ENCODE measurements at places on chromosomes 6 and 20.

GRCh38 chr20:22939181-22939580 lies 95.9 kb upstream of the SSTR4 start:
- DNase-seq = no peak

GRCh38 chr6:124577734-124578281 lies 384.4 kb upstream of the RNF217 start:
- DNase-seq = no peak

- DNase-seq = no peak
Observed at GRCh38 chr6:168989421-168989820, 264.2 kb downstream of the THBS2 start.

GRCh38 chr6:114032721-114033120 lies 61.8 kb upstream of the HDAC2 start:
- DNase-seq = no peak

DNA sequence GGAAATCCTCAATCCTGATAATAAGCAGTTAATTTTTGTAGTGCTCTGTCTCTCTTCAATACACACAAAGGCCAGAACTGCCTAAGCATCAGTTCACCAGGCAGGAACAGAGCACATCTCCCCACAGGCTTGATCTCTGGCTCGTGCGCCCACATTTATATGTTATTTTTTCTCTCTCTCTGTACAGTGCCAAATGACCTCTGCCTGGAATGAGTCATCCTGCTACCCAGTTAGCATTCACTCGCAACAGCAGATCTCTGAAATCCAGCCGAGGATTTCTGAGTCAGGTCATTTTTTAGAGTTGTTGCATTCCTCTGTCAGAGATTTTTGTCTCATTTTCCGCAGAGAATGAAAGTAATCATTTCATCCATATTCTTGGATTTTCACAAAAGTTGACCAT lies 107.1 kb downstream of the COL12A1 start:
- DNase-seq = peak; percentile 90

DNA sequence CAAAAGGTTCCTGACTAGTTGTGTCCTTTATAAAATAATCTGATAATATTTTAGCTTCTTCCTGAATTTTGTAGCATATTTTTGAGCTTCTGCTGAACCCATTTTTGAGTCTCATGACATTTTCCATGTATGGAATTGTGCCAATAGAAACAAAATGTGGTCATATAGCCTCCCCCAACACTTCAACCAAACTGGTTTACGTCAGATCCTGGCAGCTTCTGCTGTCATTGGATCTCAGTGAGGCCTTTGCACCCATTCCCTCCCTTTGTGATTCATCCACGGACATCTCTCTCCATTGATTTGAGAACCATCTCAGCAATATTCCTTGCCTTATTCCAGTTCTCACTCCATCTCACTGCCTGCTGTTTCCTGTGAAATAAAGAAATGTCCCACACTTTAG lies 166.0 kb upstream of the PROKR2 start:
- no peak for DNase-seq

- no peak for DNase-seq
Observed at GRCh38 chr6:31287619-31288018, 15.7 kb upstream of the HLA-C start.

DNA sequence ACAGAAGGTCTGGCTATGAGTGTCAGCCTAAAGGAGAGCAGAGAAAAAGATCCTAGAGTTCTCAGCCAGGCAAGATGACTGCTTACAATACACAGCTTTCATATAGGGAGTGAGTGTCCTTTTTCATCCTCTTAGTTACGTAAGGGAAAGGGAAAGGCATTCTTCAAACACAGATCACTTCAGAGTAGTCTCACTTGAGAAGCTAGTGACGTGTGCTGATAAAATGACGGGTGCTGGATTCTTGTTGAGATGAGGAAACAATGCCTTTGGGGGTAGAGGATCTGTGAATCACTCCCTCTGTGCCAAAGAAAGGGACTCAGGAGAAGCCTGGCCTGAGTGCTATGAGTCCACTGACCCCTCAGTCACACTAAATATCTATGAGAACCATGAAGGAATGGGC lies 117.3 kb downstream of the QRSL1 start:
- peak; percentile 5 for DNase-seq

DNA sequence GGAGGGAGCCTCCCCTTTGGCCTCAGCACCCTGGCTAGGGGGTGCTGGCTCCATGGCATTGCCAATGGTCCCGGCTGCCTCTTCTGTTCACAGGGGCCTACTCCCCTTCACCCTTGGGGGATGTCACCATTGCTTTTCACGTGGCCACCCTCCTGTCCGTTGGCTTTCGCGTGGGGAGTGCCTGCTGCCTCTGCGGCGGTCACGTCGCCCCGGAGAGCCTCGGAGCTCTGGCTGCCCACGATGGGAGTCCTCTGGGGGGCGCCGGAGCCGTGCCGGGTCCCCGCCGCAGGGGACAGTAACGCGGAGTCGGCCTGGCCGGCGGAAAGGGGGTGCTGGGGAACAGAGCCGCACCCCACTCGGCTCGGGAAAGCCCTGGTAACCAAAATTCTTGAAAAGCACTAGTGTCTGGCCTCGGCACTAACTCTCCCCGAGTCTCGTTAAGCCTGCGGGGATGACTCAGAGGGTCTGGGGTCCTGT lies 661 bp upstream of the HEBP2 start:
- no peak for DNase-seq

DNA sequence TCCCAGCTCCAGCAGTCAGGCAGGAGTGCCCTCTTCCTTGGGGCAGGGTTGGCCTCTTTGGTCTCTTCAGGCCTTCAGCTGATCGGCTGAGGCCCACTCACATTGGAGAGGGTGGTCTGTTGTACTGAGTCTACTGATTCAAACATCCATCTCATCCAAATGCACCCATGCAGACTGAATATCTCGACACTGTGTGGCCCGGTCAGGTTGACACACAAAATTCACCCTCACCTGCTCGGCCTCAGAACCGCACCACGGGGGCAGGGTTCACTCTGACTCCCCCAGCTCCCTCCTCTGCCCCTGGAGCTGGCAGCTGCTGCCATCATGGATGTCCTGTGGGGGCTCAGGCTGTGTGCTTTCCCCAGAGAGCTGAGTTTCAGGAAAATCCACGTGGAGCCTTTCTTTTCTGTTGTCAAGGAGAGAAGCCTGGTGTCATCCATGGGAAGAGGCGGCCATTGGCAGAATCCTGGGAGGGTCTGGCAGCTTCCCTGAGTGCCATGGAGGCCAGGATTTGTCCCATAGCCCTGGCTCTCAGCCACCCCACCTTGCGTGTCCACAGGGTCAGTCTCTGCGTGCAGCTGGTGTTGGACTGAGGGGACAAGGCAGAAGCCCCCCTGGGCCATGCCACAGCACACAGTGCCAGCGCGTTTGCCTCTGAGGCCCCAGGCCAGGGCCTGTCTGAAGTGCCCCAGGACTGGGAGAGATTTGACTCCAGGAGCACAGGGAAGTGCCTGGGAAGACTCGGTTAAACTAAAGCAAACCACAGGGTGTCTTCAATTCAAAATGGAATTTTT lies 114.1 kb downstream of the ERMARD start:
- DNase-seq = no peak

GRCh38 chr6:137286916-137287315 lies 67.7 kb upstream of the IFNGR1 start:
- DNase-seq = no peak

DNA sequence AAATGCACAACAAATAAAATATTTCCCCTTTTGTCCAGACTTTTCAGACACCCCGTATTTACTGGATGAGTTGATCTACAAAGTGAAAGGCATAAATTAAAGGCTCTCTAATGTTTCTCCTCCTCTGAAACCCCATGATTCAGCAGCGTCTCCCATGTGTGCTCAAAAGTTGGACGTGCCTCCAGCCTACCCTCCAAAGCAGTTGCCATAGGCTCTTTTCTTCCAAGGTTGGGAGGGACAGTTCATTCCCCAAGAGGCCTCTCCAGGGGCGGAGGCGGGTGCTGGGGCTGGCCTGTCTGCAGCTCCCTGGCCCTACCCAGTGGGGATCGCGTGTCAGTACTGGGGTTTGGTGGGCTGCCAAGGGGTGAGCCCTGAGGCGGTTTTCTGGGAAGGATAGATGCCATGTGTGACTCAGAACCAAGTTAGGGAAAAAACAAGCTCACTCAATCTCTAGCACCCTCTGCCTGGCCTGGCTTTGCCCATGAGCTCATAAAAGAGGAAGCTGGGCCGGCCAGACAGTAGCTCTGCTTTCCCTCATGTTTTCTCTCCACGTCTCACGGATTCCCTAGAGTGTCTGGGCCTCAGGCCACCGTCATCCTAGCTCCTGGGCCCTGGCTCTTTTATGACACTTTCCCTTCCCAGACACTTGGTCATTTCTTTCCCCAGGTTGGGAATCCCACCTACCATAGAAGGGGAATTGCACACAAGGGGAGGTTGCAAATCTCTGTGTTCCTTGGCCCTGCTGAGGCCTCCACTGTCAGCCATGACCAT lies 8.0 kb upstream of the IER3 start:
- DNase-seq = peak; percentile 99

DNA sequence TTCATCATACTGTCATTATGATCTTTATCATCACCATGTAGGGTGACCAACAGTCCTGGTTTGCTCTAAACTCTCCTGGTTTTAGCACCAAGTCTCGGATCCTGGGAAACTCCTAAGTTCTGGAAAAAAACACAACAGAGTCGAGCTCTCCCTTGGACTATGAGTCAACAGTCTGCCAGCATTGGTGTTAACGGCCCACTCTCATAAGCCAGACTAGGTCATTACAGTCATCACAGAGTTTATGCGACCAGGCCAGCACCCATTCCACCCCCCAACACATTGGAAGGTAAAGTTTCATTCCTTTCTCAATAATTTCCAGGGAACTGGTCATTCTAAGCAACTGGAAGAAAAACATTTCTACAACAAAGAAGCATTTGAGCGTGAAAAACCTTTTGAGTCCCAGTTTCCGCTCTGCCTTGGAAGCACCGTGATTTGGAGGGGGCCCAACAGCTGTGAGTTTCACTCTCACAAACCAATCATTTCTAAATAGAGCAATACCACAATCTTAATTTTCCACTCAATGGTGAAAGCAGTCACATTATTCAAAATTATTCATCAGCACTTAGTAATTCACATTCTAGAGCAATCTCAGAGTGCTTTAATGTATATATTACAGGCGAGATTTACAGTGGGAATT lies 445.0 kb downstream of the CDH26 start:
- no peak for DNase-seq

DNA sequence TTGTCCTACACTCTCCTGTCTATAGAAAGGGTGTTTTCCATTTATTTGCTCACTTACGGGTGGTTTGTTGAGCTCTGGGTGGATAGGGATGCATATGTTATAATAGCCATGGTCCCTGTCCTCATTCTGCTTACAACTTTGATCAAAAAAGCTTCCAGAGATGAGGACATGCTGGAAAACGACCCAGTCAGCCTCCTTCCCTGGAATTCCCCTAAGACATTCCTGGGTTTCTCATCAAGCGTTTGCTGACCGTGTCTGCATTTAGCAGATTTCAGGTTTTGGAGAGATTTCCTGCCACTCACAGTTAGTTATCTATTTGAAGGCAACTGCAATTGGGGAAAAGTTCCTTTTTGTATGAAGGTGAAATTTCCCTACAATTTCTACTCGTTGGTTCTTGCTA lies 152.8 kb upstream of the AFDN start:
- no peak for DNase-seq

DNA sequence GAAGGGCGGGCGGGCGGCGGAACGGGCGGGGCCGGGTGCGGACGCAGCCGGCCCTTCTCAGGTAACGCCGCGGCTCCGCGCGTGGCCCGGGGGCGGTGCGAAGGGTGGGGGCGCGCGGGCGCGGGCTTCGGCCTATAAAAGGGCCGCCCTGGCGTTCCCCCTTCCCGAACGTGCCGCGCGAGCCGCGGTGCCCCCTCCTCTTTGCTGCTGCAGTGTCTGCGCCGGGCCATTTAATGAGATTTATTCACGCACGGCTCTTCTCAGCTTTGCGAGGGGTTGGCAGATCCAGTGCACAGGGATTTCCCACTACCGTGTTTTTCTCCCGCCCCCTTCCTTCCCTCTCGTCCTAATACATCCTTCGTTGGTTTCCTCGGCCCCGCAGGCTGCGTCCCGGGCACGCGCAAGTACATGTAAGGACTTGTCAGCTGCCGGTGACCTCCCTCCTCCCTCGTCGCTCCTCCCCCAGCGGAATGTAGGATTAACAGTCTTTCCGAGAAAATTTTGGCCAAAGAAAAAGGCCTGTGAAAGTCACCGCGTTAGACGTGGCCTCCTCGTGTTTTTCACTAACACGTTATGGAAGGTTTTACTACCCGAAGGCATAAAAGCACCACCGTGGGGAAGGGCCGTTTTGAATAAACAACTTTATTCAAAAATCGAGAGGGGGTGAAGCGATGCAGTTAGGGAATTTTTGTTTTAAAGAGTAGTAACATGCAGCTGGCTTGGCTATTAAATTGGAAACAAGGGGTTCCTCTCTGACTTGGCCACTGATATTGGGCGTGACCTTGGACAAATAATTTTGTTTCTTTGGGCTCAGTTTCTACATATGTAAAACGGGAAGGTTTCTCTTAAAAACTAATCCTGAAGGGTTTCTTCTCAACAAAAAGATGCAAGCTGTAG lies 966 bp upstream of the REV3L start:
- peak; percentile 92 for DNase-seq

DNA sequence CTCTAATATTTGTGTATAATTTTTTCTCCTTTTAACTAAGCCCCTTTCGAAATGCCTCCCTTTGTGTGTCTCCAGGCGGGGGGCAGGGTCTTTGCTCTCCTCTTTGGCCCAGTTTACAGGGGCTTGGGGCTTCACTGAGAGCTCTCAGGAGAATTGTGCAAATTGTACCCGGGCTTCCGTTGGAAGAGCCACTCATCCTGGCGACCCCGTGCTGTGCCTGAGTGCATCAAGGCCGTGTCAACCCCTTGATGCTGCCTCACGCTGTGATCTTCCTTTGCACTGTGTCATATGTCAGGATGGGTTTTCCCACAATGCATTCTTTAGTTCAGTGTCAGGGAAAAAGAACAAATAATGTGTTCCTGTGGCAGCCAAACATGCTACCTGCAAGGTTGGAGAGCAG lies 118.0 kb upstream of the POU3F2 start:
- DNase-seq = no peak

- DNase-seq = no peak
Observed at GRCh38 chr20:1478566-1478965, 11.9 kb upstream of the NSFL1C start.

GRCh38 chr6:139395891-139396301 lies 21.4 kb upstream of the CITED2 start:
- no peak for DNase-seq

DNA sequence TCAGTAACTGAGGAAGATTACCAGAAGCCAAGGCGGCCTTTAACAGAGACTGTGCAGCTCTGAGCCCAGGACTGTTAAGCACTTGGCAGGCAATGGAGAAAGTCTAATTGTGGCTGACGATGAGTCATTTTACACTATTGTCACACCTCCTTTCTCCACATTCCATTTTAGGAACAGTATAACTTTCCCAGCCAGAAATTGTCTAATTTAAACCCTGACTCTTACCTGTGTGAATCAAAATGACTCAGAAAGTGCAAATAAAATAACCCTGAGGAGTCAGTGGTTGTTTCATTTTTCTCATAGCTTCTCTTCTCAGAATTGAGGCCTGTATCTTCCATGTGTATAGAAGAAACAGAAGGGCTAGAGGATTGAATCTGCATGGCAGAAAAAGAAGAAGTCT lies 40.0 kb upstream of the OPN5 start:
- DNase-seq = no peak

DNA sequence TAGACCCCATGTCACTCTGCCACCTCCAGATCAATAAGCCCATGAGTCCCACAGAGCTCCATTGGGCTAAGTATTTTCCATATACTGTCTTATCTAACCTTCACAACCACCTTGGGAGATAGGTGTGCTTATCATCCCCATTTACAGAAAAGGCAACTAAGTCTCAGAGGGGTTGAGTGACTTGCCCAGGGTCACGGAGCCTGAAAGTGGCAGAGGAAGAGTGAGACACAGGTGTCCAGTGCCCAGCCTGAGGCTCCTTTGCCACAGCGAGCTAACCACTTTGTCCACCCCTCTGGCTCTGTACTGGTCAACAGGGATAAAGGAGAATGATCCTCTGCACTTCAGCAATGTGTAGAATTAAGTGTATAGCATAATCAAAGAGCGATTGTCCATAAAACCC lies 124.5 kb downstream of the GMDS start:
- no peak for DNase-seq

All from fibroblast of skin of left quadriceps (primary cell).